ENCODE measurements at places on chromosomes 6 and 20.

- H3K27me3 ChIP-seq: peaks cover 4% of the 10 kb centered on the region
- no peaks in the 10 kb centered on the region for H3K36me3 ChIP-seq
- DNase-seq: no peak
- H3K27ac ChIP-seq: no peak overlapping the region
- peaks cover 35% of the 10 kb centered on the region for H3K4me1 ChIP-seq
Observed at GRCh38 chr20:51596668-51597388, 54.3 kb upstream of the NFATC2 start.

DNA sequence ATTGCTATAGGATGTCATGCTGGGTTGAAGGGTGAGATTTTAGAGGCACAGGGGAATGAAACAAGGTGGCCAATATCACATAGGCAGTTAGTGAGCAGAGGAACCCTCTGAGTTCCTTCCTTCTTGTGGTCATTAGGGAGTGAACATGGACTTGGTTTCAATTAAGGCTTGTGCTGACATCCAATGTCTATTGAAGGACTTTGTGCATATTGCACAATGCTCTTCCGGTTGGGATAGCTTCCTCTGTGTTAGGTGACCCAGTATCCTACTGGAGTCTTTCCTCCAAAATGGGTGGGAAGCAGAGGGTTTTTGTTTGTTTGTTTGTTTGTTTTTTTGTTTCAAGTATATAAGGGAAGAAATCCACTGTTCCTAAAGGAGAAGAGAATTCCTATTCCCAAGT is 98.5 kb downstream of the HDGFL1 start:
- H3K27me3 ChIP-seq: no peaks in the 10 kb centered on the region
- H3K4me3 ChIP-seq: no peak overlapping the region
- no peaks in the 10 kb centered on the region for H3K4me1 ChIP-seq
- no peaks in the 10 kb centered on the region for H3K36me3 ChIP-seq

GRCh38 chr6:16884526-16884925 is 123.3 kb upstream of the ATXN1 start:
- no peak overlapping the region for H3K4me3 ChIP-seq
- no peaks in the 10 kb centered on the region for H3K4me1 ChIP-seq
- no peak overlapping the region for H3K27ac ChIP-seq
- no peaks in the 10 kb centered on the region for H3K36me3 ChIP-seq
- peaks cover 29% of the 10 kb centered on the region for H3K27me3 ChIP-seq
- DNase-seq: no peak

DNA sequence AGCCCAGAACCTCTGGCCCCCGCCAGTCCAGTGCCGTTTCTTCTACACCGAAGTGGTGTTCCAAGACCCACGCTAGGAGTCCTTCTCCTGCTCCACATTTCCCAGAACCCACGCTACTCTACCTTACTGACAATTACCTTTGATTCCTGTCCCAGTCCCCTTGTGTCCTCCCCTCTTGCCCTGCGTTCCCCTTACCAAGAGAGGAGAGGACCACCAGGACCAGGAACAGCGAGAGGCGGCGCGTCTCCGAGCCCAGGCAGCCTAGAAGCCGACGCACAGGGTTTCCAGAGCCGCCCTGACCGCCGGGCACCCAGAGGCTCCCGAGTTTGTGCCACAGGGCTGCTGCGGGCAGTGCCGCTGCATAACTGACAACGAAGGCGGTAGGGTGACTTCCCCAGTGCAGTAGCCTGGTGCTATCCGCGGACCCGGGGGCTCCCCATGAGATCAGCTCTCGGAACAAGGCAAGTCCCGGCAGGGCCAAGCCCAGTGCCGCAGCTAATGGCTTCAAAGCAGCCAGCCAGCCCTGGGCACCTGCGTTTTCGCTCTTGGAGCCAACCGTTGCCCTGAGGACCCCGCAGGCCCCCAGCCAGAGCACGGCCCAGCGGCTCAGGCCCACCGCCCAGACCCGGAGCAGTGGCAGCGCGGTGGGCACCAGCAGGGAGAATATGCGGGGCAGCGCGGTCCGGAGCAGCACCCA is 512 bp downstream of the TAP1 start:
- peaks cover 58% of the 10 kb centered on the region for H3K4me1 ChIP-seq
- peak overlapping the region; percentile 97 for H3K4me3 ChIP-seq
- H3K27ac ChIP-seq: peak overlapping the region; percentile 100
- peaks cover 86% of the 10 kb centered on the region for H3K36me3 ChIP-seq
- DNase-seq: peak; percentile 58

GRCh38 chr20:467755-468154 is 5.4 kb upstream of the TBC1D20 start:
- peaks cover 8% of the 10 kb centered on the region for H3K4me1 ChIP-seq
- DNase-seq: no peak
- H3K27me3 ChIP-seq: peaks cover 18% of the 10 kb centered on the region

DNA sequence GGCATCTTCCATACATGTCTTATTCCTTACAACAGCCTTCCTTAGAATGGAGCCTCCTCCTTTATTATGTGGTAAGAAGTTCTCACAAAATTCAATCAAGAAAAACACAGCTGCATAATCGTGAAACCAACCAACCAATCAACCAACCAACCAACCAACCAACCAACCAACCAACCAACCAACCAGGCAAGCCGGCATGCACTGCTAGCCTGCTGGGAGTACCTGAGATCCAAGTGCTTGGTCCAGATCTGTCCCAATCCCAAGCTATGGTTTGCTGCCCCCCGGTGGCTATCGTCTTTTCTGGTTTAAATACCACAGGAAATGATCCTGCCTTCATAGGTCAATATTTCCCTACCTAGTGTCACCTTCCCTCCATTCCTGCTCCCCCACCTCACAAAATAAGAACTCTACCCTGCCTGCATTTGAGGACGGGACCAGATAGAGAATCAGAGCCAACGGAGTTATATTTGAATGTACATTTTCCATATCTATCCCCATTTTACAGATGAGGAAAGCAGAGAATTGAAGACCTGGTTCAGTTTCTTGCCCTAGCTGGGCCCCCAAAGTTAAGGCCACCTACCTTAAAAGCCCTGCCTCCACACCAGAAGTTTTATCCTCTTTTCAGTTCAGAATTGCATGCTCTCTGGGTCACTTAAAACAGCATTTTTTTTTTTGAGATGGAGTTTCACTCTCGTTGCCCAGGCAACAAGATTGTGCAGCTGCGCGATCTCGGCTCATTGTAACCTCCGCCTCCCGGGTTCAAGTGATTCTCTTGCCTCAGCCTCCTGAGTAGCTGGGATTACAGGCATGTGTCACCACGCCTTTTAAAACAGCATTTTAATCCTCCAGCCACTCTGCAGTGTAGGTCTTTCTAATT is 27.1 kb downstream of the RAB44 start:
- H3K27ac ChIP-seq: peak overlapping the region; percentile 48
- DNase-seq: peak; percentile 73
- no peak overlapping the region for H3K4me3 ChIP-seq
- H3K4me1 ChIP-seq: peaks cover 23% of the 10 kb centered on the region

GRCh38 chr20:58096880-58097423 is 131.5 kb downstream of the ANKRD60 start:
- no peak overlapping the region for H3K27ac ChIP-seq
- no peak overlapping the region for H3K4me3 ChIP-seq
- DNase-seq: peak; percentile 5
- no peaks in the 10 kb centered on the region for H3K4me1 ChIP-seq
- no peaks in the 10 kb centered on the region for H3K36me3 ChIP-seq
- H3K27me3 ChIP-seq: peaks cover 6% of the 10 kb centered on the region

- DNase-seq: peak; percentile 31
- H3K4me1 ChIP-seq: peaks cover 12% of the 10 kb centered on the region
- peaks cover 46% of the 10 kb centered on the region for H3K27me3 ChIP-seq
- no peak overlapping the region for H3K27ac ChIP-seq
Observed at GRCh38 chr6:11535801-11536230, 1.7 kb upstream of the TMEM170B start.

GRCh38 chr6:12081771-12082170 is 69.7 kb downstream of the HIVEP1 start:
- H3K27me3 ChIP-seq: no peaks in the 10 kb centered on the region
- no peak overlapping the region for H3K27ac ChIP-seq
- H3K36me3 ChIP-seq: no peaks in the 10 kb centered on the region
- H3K4me1 ChIP-seq: peaks cover 16% of the 10 kb centered on the region
- H3K4me3 ChIP-seq: no peak overlapping the region

- H3K4me3 ChIP-seq: no peak overlapping the region
- H3K27me3 ChIP-seq: no peaks in the 10 kb centered on the region
- no peaks in the 10 kb centered on the region for H3K36me3 ChIP-seq
- DNase-seq: no peak
Observed at GRCh38 chr20:14319704-14320103, 17.7 kb downstream of the FLRT3 start.

DNA sequence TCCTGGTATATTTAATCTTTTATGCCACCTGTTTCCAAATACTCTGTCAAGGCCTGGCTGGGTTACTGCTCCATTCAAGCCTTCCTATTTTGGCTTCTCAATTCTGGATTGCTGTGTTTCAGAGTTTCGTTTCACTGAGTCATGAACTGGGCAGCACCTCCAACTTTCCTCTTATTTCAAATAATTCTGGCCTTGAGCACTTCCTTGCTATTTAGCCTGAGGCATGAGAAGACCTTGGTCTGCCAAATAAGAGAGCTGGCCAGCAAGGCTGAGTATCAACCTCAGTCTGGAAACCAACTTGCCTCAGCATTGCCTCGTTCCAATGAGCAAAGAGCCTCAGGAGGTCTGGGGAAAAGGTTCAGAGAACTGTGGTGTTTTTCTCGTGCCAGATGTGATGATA is 66.6 kb downstream of the TNFAIP3 start:
- peaks cover 8% of the 10 kb centered on the region for H3K4me1 ChIP-seq
- no peak overlapping the region for H3K27ac ChIP-seq
- no peaks in the 10 kb centered on the region for H3K27me3 ChIP-seq
- DNase-seq: no peak
